ENCODE measurements at places on chromosomes 7 and 10.

DNA sequence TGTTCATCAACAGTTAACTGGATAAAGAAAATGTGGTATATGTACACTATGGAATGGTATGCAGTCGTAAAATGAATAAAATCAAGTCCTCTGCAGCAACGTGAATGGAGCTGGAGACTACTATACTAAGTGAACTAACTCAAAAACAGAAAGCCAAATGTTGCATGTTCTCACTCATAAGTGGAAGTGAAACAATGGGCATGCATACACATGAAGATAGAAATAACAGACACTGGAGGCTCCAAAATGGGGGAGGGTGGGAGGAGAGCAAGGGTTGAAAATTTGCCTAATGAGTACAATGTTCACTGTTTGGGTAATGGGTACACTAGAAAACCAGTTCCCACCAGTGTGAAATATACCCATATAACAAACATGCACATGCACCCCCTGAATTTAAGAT, 179.5 kb downstream of the ZWINT start:
- no peak for DNase-seq

DNA sequence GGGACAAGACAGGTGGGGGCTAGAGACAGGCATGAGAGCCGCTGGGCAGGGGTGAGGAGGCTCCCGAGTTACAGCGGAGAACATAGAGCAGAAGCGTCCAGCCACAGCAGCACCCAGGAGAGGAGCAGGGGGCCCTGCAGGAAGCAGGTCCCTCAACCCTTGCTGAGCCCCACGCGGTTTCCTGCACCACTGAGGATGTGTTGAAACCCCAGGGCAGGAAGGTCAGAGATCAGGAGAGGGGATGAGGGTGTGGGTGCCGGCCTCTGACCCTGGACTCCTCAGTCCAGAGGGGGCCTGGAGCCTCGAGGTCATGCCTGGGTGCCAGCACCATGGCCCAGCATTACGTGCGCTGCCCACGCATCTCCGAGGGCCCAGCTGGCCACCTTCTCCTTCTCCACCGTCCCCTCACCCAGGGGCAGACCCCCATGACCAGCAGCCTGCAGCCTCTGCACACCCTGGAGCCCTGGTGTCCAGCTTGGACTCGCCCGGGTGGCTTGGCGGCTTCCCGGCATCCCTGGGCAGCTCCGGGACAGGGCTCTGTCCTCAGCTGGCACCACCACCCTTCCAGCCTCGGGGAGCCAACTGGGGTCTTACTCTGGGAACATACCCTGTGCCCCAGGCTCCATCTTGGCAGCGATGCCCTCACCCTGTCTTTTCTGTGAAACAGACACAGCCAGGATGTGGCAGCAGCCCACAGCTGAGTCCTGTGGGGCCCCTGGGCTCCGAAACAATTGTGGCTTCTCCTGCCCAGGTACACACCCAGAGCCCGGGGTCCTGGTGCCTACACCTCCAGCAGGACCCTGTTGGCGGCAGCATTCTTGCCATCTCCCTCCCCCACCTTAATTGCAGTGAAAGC, 52.0 kb downstream of the STK32C start:
- DNase-seq, result no peak

- DNase-seq, result no peak
Observed at GRCh38 chr7:113561446-113561845, 357.4 kb downstream of the PPP1R3A start.

DNA sequence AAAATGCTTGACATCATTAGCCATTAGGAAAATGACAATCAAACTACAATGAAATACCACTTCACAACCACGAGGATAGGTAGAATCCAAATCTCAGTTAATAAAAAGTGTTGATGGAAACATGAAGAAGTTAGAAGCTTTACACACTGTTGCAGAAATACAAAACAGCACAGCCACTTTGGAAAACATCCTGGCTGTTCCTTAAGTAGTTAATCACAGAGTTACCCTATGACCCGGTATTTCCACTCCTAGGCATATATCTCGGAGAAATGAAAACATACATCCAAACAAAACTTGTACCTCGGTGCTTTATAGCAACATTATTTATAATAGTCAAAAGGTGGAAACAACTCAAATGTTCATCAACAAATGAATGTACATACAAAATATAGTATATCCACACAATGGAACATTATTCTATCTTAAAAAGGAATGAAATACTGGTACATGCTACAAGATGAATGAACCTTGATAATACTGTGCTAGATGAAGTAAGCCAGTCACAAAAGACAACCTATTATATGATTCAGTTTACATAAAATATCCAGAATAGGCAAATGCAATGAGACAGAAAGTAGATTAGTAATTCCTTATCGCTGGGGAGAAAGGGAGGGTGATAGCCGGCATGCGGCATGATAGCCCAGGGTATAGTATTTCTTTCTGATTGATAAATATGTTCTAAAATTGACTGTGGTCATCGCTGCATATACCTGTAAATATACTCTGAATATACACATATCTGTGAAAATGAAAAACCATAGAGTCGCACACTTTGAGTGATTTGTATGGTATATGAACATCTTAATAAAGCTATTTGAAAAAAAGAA, 1.9 kb downstream of the VWDE start:
- DNase-seq, result no peak

DNA sequence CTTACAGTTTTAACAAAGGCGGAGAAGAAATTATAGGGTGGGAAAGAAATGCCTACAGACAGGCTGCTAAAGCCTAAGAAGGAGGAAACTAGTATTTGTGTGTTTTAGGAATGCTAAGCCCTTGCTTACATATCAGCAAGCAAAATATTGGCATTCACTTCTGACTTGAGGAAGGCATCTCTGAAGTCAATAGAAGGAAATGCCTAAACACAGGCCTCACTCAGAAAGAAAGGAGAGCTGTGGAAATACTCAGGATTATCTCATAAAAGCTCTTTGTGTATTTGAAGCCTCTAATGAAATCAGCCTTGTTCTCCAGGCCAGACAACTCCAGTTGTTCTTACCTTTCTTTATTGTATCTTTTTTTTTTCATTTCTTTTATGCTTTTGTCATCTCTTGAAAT, 158.0 kb downstream of the AUTS2 start:
- DNase-seq, result no peak

GRCh38 chr10:5614155-5614721, 52.2 kb downstream of the ASB13 start:
- no peak for DNase-seq

- no peak for DNase-seq
Observed at GRCh38 chr7:94115316-94115715, 111.2 kb upstream of the BET1 start.

DNA sequence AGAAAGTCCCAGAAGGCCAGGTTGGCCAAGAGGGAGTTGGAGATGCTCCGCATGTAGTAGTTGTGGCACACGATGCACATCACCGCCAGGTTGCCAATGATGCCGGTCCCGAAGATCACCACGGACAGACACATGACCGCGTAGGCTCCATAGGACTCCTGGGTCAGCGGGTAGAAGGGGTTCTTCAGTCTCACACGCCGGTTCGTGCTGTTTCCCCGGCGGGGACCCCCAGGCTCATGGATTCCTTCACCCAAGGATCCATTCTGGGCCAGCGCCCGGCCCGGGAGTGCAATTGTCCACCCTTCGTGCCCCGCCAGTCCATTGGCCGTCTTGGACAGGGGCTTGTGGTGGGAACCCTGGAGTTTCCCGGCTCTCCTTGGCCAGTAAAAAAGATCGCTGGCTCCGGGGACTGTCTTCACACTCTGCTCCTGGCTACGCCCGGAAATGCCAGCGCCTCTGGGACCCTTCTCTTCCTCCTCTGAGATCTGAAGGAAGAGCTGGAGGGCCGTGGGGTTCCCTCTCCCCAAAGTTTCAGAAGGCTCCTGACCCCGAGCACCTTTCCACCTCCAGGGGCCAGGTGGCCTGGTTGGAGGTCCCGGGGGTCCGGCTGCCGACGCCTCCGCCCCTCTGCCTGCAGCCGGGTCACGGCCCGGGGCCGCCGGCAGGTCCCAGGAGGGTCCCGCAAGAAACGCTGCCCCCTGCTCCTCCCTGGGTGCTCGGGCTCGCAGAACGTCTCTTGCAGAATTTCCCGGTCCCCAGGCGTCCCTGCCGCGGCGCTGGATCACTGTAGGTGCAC, 1.3 kb downstream of the GPR37 start:
- DNase-seq, result no peak

All from effector CD4-positive, alpha-beta T cell (primary cell).